ENCODE measurements at places on chromosomes 4 and X.

DNA sequence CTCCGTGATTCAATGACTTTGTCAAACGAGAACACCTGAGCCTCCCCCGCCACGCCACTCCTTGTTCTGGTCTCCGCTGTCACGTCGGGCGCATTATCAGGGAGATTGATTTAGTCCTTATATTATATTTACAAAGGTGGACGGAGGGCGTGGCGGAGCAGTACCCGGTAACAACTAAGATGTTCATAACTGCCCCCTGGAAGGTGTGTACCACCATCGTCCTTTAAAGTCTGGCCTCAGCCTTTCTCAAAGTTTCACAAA is 284.2 kb downstream of the PACRGL start:
- no peak for DNase-seq

DNA sequence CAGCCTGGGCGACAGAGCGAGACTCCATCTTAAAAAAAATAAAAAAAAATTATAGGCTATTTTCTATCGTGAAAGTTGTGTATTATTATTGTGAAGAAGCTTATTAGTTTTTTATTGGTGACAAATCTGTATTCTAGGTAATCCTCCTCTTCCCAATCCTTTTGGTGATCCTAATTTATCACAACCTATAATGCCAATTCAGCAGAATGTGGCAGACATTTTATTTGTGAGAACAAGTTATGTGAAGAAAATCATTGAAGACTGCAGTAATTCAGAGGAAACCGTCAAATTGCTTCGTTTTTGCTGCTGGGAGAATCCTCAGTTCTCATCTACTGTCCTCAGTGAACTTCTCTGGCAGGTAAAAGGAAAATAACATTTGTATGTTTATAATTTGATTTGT is 109.4 kb upstream of the DDX3X start:
- no peak for DNase-seq

DNA sequence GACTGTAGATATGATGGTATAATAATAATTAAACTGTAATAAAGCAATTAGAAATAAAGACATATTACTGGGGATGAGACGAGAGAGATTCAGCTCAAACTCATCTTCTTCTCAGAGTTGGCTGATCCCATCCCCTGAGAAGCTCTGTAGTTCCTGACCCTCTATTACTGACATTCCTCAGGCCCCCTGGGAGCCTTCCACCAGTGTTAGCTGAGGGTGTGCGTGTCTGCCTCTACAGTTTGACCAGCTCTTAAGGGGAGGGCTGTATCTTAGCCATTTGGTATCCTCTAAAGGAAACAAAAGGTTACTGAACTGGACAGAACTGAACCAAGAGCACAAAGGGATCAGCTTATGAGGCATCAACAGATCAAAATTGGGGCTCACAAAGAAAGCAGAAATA is 11.2 kb downstream of the FHDC1 start:
- DNase-seq, result no peak

- DNase-seq, result no peak
Observed at GRCh38 chr4:94365304-94365703, 22.7 kb upstream of the HPGDS start.

GRCh38 chr4:87934973-87935372 is 40.5 kb upstream of the SPP1 start:
- no peak for DNase-seq

- DNase-seq, result no peak
Observed at GRCh38 chrX:102651242-102652011, at the start of gene GPRASP1. GPRASP1 (plus strand) TSS chrX:102651483; CDS start chrX:102653914, 2,431 bp downstream.

DNA sequence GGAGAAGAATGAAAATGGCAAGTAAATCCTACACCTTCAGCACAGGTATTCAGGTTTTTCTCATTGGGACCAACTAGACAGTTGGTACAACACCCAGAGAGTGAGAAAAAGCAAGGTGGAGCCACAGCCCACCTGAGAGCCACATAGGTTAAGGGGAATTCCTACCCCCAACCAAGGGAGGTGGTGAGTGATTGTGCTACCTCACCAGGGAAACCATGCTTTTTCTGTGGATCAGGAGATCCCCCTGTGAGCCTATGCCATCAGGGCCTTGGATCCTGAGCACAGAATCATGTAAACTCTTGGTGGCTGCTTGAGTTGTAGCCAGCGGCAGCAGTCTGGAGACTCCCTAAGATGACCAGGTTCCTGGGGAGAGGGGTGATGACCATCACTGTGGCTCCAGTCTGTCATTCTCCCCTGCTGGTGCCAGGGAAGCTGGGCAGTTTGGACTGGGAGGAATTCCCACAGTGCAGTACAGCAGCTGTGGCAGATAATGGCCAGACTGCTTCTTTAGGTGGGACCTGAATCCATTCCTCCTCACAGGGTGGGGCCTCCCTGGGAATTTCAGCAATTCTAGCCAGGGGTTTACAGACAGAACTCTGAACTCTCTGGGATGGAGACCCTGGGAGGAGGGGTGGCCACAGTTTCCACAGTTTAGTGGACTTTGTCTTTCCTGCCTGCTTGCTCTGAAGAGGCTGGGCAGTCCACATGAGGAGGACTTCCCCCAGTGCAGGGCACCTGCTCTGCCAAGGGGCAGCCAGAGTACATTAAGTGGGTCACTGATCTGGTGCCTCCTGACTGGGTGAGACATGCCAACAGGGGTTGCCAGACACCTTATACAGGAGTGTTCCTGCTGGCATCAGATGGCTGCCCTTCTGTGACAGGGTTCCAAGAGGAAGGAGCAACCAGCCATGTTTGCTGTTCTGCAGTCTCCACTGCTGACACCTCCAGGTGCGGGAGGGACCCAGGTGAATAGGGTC is 43.2 kb downstream of the PARM1 start:
- DNase-seq, result no peak

DNA sequence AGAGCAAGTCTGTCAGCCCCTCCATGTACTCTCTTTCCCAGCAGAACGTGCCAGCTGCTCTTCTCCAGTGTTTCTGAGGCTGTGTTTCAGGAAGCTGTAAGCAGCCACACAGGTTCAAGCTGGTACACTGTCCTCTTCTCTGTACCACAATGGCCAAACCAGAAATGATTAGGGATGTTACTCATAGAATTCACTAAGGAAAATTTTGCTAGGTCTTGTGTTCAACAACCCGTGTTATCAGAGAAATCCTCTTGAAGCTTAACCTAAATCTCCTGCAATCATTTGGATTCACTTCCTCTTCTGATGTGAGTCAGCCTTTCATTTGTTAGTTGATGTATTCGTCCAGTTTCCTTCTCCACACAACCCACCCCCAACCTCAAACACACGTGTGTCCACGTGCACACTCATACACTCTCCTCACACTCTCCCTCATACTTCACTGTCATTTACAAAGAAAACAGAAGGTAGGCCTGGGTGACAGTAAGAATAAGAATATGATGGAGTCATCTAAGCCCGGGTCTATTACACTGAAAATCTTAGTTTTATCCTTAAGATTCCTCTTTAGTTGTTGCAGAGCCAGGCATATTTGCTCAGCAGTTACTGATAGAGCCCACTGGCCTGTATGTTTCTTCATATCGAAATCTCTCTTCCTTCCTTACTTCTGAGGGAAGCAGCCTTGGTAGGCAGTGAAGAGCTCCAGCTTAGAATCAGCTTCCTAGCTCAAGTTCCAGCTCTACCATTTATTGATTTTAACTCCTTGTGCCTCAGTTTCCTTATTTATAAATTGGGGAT is 63.4 kb downstream of the DCUN1D4 start:
- DNase-seq, result no peak
